ENCODE measurements at places on chromosomes 5 and 9.

GRCh38 chr5:169263591-169263990 is 37.3 kb downstream of the SLIT3 start:
- DNase-seq = no peak

DNA sequence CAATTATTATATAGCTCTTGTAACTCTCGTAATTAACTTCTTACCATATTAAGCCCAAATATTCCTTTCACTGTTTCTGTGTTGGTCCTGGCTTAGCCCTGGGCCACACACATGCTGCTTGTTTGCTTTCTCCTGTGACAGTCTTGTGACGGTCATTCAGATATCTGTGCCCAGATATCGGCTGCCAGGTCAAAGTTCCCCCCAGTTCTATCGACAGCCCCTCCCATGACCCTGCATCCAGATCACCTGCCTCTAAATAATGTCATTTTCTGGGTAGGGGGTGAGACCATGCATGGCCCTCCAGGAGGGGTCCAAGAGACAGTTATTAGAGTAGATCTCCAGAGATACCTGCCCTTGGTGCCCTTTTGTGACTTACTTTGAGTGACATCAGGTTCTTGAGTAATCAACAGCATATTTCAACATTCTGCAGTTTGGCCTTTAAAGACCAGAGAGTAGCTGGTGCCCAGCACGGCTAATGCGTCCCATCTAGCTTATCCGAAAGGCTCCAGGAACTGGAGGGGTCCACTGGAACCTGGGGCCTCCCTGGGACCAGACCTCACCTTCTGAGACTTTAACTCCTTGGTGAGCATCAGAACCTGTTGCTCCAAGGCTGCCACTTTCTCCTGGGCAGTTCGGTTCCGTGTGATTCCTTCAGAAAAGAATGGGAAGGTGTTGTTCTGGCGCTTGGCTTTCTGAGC is 26.9 kb downstream of the TBC1D2 start:
- DNase-seq = no peak

GRCh38 chr5:139577689-139578290 is 16.7 kb downstream of the UBE2D2 start:
- DNase-seq = no peak

GRCh38 chr5:158877706-158878105 is 222.0 kb downstream of the EBF1 start:
- DNase-seq = peak; percentile 38

DNA sequence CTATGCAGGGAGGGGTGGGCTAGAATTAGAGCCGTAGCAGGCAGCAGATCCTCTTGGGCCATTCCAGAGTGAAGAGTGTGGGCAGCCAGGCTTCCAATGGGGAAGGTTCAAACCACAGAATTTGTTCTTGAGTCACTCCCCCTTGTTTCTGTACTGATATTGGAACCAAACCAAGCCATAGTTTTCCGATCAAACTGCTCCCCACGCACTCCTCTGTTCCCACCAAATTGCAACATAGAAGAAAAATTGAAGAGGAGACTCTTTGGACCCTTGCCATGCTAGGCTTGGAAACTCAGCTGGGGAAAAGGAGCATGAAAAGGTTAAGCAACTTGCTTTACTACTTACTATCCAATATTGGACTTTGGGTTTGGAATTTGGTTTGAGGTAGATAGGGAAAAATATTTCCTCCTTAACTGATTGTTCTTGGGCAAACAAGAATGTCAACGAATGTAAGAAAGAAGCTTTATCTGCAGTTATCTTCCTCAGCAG is 165.8 kb upstream of the NR3C1 start:
- peak; percentile 67 for DNase-seq

DNA sequence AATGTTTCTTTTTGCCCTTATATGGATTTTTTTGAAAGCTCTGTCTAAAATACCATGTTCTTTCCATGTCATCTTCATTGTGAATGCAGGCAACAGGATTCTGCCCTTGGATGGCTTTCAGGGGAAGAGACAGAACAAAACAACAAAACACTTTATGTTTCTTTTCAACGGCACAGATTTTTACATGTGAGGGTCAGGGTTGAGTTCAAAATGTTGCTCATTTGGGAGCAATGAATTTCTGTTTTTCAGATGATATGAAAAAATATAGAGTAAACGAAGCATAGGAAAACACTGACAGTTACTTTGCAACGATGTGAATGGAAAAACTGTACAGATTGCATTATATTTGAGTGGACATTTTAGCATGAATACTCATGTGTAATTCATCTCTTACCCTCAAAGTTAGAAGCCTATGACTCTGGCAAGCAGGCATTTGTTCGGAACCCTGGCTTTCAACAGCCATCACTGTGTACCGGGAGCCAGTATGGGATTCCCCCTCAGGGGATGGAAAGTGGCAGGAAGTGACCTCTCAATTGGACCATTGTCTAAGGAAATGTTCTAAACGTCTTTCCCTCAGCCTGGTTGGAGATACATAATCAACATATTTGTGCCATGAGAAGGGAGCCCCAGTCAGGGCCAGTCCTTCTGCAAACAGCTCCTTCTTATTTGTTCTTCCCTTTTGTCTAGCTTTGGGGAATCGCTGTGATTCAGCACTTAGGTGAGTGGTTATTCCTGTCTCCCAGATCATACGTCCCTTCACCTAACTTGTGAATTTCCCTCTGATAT is 153.9 kb upstream of the MEF2C start:
- peak; percentile 70 for DNase-seq

DNA sequence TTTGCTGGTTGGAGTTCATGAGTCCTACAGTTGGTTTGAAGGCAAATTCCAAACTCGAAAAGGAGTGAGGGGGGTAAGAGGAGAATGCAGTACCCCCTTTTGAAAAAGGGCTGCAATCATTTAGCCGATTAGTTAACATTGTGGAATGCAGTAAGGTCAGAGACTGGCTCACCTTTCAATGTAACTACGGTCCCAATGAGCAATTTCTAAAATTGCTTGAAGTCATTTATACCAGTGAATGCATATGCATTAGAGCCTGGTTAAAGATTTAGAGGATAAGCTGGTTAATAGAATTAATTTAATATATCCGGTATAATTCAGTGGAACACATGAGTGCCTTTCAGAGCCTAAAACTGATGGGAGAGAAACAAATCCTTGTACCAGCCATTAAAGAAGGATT is 172.6 kb upstream of the PAPPA start:
- DNase-seq = no peak

- no peak for DNase-seq
These were observed 24.1 kb upstream of the CER1 start for GRCh38 chr9:14746626-14747025.

- DNase-seq = no peak
These were observed 43.9 kb downstream of the SAXO1 start for GRCh38 chr9:18989097-18989496.

DNA sequence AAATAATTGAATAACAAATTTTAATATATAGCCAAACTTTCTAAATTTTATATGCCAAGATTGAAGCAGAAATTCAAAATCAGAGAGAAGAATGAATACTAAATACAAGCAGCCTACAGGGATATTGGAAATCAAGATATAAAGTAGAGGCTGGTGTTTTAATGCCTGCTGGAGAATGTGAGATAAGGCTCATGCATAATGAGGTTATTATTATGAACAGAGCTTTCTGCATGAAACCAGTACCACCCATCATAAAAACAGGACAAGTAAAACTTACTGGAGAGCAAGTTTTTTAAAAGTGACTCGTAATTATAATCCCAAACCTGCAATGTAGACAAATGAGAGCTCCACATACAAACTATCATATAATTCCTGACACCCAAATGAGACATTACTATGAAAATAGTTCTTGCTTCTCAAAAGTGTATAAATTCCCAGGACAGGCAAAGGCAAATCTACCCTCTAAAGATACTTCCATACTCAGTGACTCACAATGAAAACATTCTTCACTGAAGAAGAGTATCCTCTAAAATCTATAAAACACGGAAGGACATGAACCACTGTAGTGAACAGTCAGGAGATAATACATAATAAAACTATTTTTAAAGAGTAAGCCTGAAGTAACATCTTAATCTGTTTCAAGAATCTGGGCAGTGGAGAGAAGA is 532.0 kb upstream of the GRAMD2B start:
- DNase-seq = peak; percentile 58

GRCh38 chr5:40430101-40430710 is 249.5 kb upstream of the PTGER4 start:
- no peak for DNase-seq

GRCh38 chr5:67813877-67814539 is 401.5 kb upstream of the PIK3R1 start:
- DNase-seq = peak; percentile 45

DNA sequence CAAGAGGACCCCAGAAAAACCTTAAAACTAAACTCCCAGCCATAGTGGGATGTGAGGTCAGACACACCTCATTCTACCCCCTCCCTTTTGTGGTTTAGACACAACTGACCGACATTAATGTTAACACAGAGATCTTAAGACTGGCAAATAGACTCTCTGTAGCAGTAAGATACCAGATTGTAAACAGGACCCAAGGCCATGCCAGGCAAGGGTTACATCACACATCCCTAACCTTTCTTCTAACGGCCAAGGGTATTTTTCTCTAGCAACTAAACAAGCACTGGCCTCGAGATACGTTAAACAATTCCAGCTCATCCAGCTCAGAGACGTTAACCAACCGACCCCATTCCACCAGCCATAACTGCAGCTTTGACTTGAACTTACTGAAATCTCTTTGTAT is 38.8 kb downstream of the NSUN2 start:
- DNase-seq = no peak

DNA sequence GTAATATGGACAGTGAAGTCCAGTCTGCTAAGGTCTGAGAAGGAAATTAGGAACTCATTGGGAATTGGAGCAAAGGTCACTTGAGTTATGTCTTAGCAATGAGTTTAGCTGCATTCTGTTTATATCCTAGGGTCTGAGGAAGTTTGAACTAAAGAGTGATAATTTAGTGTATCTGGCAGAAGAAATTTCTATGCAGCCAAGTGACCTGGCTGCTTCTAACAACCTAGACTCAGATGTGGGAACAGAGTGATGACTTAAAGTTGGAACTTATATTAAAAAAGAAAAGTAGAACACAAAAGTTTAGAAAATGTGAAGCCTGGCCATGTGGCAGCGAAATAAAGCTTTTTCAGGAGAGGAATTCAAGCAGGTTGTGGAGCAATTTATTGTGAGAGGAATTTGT is 106.2 kb downstream of the PRDM9 start:
- no peak for DNase-seq

- no peak for DNase-seq
These were observed 609.4 kb downstream of the MTRR start for GRCh38 chr5:8478326-8478725.

- no peak for DNase-seq
These were observed 38.5 kb downstream of the TARS1 start for GRCh38 chr5:33479311-33479710.

- DNase-seq = no peak
These were observed 9.3 kb upstream of the MYOT start for GRCh38 chr5:137858223-137858916.

DNA sequence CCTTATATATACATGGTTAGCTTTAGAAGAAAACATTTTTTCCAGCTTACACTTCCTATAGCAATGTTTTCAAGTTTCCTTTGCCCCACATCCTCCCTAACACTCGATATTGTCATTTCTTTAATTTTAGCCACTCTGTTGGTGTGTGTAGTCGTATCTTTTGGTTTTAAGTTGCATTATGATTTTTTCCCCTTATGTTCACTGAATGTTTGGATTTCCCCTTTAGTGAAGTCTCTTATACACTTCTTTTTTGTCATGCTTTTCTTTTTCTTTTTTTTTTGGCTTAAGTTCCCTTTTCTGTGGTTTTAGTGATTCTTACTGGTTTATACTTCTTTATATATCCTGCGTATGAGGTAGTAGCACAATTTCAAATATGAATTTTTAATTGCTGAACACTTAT is 58.8 kb downstream of the KDM4C start:
- no peak for DNase-seq

- DNase-seq = no peak
These were observed 96.2 kb downstream of the C9orf50 start for GRCh38 chr9:129524582-129525270.

DNA sequence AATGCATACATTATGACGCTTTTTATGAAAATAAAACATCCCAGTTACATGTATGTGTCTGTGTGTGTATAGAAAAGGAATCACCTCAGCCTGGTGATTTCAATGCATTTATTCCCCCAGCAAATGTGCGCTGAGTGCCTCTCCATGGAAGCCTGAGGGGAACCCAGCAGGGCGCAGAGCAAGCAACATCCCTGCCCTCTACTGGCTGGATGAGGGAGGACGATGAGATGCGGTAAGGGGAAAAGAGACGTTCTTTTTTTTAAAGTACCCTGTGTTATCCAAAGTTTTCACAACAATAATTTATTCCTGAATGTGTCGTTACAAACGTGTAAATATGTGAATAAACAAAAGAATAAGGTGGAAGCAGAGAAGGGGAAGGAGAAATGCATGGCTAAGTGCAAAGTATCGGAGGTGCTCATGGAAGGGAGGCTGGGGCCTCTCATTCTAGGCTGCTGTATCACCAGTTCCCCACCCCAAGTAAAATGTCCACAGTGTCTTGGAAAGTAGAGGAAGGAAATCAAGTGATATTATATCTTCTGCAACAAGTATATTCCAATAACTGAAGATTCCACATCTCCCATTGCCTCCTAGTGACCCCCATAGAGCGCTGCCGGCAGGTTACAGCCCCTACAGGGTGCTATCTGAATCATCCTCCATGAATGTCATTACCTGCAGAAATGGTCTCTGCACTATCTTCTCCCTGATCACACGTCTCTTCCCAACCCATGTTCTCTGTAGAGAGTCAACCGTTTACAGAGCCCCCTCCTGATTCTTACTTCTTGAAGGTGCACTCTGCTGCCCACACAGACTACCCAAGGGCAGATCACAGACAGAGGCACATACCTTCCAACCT is 13.0 kb upstream of the ABLIM3 start:
- DNase-seq = peak; percentile 40

DNA sequence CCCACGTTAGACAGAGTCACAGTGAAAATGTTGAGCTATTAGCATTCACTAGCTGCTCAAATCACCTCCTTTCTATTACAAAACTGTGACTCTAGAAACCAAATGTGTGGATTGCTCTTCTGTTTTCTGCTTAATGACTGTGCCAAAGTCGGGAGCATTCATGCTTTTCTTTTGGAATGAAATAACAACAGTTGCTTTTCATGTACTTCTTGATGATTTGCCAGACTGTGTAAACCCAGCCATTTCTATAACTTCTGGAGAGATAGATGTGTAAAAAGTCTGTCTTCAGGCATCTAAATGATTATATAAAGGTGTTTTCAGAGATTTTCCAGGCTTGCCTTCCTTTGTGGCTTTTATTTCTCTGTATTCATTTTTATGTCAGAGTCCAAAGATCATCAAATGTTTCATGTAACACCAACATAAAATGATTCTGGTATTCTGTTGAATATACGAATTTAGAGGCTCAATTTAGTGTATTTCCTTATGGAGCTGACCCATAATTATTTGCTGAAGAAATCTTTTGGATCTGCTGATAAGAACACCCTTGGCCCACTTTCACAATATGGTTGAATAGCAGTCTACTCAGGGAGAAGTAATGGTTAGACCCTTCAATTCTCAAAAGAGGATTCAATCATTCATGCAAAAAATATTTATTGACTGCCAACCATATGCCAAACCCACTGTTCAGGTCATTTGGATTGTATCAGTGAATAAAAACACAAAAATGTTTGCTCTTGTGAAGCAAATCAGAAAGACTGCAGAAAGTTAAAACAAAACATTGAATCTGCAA is 581.2 kb downstream of the CDH18 start:
- no peak for DNase-seq

All from fibroblast of skin of scalp (primary cell).